ENCODE measurements at places on chromosomes 6 and 20.

DNA sequence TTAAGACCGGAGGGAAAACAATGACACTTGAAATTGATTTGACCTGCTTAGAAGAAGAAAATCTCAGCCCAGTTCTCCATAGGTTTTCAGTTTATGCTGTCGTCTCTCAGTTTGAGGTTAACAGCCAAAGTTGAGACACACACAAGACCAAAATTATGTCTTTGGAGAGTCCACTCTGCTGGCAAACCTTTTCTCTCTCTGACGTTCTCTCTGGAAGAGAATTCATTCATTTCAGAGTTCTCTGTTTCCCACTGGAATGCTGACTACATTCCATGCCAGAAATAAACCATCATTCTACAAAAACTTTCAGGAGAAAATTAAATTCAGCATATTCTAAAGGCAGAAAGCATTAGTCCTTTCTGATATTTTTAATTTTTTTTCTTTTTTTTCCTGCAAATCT lies 155.2 kb downstream of the TFAP2A start:
- DNase-seq, result no peak

DNA sequence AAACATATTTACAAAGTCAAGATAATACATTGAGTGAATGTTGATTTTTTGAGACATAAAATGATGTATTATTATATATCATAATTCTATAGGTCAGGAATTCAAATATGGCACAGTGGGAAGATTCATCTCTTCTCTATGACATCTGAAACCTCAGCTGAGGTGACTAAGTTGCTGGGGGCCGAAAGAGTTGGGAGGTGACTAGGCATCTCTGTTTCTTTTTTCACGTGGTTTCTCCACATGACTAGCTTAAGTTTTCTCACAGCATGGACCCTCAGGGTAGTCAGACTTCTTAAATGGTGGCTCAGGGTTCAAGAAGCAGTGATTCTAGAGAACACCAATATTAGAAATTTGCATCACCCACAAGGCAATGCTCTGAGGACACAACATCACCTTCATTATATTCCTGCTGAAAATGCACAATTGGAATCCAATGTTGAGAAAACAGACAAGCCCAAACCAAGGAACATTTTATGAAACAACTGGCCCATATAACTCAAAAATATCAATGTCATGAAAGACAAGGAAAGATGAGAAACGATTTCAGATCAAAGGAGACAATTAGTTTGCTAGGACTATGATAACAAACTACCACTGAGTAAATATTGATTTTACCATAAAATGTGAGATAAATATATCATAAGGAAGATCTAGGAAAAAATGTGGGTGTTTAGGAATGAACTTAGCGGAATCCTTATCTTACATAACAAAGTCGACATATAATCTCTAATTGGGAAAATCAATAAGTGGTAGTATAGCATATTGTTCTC lies 273.3 kb upstream of the IRAK1BP1 start:
- no peak for DNase-seq

DNA sequence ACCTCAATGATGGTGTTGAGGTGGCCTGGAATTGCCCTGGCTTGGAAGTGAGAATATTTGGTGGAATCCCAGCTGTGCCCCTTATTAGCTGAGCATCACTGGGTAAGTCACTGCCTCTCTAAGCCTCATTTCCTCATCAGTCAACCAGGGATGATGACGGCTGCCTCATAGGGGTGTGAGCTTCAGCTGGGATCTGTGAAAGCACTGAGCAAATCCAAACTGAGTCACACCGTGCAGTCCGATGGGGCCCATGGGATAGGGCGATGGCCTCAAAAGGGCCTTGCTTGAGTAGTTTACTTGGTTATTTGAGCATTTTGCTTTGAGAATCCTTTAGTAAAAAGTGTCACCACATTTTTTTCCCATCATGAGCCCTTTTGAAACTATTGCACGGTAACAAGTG lies 1.1 kb downstream of the SLC22A1 start:
- DNase-seq, result no peak

GRCh38 chr6:119390247-119390793 lies 40.8 kb upstream of the MAN1A1 start:
- DNase-seq, result no peak

DNA sequence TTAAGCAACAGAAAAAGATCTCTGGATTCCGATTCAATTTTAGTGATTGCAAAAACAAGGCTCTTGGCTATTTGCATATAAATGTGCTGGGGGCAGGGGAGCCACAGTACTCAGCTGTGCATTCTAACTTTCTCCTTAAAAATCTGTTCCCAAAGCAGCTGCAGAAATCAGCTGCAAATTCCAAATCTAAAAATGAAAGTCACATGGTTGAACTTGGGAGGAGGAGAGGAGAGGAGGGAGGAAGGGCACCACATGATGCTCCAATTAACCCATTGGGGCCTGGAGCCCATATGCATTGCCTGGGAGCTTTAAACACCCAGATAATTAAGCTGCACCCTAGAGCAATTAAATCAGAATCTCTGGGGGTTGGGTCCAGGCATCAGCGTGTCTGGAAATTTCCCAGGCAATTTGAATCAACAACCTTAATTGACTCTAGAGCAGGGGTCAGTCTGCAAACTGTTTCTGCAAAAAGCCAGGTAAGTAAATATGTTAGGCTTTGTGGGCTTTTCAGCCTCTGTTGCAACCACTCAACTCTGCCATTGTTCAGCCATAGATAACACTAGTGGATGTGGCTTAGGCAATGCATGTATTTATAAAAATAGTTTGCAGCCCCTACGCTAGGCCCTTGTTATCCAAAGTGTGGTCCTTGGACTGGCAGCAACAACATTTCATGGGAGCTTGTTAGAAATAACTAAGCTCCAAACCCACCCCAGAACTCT lies 508.1 kb downstream of the KIF16B start:
- no peak for DNase-seq

DNA sequence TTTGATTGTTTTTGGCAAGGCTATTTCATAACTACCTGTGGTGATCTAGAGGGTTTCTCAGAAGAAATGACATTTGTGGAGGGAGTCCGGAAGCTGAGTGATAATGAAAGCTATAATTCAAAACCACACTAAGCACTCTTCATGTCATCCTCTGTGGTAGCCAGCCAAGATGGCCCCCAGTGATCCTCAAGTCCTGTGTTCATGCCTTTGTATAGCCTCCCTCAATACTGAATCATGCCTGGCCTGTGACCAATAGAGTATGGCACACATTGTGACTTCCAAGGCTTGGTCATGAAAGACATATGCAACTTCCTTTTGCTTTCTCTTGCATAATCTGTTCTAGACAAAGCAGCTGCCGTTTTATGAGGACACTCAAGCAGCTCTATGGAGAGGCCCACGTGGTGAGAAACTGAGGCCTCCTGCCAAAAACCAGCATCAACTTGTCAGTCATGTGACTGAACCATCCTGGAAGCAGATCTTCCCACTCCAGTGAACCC lies 12.8 kb upstream of the DNAAF9 start:
- DNase-seq, result no peak

DNA sequence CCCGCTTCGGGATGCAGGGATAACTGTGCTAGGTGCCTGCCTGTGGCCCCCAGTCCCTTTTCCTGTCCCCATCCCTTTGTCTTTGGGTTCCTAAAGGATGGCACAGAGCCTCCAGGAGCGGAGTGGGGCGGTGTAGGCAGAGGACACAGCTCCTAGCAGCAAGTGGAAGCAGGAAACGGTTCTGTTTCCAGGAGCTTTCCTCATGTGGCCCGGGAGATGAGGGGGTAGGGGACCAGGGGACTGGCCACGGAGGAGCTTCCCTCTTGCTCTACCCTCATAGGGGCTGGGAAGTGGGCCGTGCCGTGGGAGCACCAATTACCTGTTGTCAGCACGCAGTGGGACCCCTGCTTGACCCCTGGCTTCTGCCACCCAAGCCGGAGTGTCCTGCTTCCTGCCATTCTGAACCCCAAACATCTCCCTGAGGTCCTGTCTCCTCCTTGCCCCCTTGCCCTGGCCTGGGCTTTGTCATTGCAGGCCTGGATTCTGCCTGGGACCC lies 76.9 kb downstream of the SRC start:
- DNase-seq, result no peak

Data from activated T-helper 1 cell treated with anti-CD3 and anti-CD28 coated beads, Interleukin-2, amount 50 U/mL, for 16 hours (primary cell).